Activated CD8-positive, alpha-beta T cell treated with anti-CD3 and anti-CD28 coated beads, Interleukin-2, amount 10 ng/mL, durations not matched to agents 7 days and 5 days (primary cell): ENCODE measurements at places on chromosomes 13 and 19. TPM values are rescaled to one million over a fixed set of nuclear protein-coding genes. Genes with fewer than 3 reads are reported as not detected.
A peak's percentile ranks its signal among the peaks of the same experiment; 100 is the strongest.

DNA sequence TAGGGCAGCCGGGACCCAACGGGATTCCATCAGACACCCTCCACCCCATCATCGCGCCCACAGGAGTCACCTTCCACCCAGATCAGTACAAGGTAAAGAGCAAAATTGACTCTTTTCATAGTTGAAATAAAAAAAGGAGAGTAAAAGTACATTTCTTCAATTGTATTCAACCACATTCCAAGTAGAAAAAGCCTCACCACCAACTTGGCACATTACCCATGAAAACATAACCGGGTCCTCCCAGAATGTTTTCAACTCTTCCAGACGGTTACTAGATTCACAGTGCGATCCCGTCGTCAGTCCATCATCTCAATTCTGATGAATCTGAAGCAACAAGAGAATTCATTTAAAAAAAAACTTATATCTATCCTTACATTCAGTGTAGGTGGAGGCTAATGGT, 125.2 kb downstream of the RAB20 start:
- no peak for DNase-seq

DNA sequence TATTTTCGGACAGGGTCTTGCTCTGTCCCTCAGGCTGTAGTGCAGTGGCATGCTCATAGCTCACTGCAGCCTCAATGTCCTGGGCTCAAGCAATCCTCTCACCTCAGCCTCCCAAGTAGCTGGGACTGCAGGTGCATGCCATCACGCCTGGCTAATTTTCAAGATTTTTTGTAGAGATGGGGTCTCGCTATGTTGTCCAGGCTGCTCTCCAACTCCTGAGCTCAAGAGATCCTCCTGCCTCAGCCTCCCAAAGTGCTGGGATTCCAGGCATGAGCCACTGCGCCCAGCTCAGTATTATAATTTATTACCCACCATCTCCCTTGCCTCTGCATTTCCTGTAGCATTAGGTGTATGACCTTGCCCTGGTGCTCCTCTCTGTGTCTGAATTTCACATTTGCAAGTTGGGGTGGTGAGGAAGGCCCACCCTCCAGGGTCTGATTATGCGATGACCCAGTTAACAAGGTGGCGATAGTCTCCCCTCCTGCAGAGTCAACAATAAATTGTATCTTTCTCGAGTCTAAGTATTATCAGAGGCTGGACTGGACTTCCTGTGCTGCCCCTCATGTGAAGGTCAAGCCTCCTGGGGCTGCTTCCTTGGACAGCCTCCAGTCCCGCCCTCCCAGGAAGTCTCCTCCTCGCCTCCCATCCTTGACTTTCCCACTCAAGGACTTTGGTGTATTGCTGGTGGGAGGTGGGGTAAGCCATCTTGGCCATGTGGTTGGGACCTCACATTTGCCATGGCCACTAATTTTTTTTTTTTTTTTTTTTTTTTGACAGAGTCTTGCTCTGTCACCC, 1.5 kb upstream of the TUBB4A start:
- no peak for DNase-seq

DNA sequence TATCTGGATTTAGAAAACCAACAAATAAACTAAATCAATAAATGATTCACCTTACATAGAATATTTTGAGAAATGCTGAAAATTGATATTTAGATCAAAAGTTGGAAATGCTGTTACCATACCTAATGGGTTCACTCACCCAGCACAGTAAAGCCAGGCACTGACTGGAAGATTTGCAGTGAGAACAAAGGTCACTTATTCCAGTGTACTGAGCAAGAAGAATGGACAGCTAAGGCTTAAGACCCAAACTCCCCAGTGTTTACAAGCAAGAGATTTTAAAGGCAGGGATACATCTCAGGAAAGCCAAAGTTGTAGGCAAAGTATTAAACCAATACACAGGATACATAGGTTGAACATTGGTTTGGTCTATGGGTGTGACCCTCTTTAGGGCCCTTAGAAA, 523.9 kb upstream of the PCDH9 start:
- no peak for DNase-seq

GRCh38 chr19:15378534-15379082, 979 bp downstream of the AKAP8 start:
- DNase-seq = peak; percentile 69

- no peak for DNase-seq
These were observed 530.9 kb downstream of the MYO16 start for GRCh38 chr13:109160357-109160756.

DNA sequence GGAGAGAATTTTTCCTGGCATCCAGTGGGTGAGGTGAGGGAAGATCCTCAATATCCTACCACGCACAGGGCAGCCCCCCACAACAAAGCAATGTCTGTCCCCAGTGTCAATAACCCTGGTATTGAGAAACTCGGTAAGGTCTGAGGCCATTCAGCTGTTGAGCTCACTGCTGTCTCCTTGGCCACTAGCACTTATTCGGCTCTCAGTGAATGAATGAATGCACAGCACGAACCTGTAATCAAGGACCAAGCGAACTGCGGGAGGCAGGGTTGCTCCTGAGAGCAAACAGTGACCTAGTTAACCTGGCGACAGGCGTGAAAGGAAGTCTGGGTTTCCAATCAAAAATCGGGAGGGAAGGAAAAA, 640 bp downstream of the ZSCAN5A start:
- DNase-seq = no peak

GRCh38 chr19:54390942-54391577, 24.2 kb upstream of the TTYH1 start:
- DNase-seq = peak; percentile 83

The RNF113B gene
- total RNA-seq = not detected

The ZNF850 gene
- total RNA-seq = 12.5 TPM
